LHCN-M2 (cell line): ENCODE measurements at places on chromosomes 16 and 17.

GRCh38 chr17:36848008-36848902 is 89.0 kb upstream of the LHX1 start:
- DNase-seq: no peak

DNA sequence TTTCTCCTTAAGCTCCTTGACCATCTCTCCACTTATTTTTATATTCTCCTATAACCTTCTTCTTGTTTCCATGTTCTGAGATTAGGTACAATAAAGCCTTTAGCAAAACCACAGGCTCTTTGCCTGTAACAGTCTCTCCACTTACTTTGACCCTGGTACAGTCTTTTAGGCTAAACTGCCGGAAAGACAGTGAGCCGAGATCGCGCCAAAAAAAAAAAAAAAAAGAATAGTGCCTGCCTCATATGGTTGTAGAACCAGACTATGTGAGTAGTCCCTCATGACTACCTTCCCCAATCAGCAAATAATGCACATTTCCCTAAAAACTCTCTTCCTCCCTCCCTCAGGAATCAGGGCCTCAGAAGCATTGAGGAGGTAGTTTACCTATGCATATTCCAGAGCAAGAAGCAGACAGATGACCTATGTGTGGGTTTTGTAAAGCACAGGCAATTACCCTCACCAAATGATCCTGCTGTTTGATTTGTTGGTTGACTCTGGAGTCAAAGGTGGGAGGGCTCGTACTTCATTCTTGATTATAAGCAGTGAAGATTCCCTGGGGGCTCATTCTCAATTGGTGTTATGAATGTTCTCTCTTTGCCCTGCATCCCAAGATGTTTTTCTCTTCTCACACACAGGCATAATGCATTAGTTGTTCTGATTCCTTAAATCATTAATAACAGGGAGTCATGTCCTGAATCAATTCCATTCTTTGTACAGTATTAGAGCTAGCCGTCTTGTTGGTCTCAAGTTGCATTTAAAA is 8.9 kb upstream of the NME1 start:
- DNase-seq: no peak

DNA sequence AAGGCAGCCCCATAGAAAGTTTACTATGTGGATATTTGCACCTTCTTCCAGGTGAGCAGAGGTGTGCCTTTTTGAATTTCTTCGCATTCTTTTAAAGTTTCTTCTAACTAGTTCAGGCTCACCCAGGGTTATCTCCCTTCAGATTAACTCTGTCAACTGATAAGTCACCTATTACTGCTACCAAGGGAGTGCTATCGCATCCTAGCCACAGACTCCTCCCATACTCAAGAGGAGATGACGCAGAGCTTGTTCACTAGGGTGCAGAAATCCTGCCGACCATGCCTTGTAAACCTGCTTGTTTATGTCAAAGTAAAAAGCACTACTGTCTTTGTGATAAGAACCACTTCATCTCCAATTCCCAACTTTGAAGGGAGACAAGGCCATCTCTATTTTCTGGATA is 390.1 kb downstream of the RBFOX1 start:
- DNase-seq: no peak

DNA sequence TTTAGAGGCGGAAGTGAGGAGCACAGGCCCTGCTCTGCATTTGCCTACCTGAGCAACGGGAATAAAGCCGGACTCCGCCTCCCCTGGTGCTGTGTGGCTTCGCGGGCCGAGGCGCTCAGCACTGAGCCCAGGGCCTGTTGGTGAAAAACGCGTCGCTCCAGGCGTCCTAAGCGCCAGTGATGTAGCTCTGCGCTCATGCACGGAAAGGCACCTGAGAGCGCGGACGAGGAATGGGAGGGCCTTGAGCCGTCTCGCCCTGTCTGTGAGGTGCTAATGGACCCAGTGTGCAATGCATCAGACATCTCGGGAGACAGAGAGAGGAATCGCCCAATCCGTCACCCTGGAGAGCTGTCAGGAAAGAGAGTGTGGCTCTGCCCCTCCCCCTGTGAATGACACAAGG is 17.2 kb upstream of the ATP2A3 start:
- no peak for DNase-seq

GRCh38 chr17:66837226-66837625 is 2.3 kb downstream of the CACNG5 start:
- no peak for DNase-seq
